ENCODE measurements at places on chromosomes 12 and 14. TPM values are rescaled to one million over a fixed set of nuclear protein-coding genes. Genes with fewer than 3 reads are reported as not detected.

The CD163 gene
- total RNA-seq, result not detected

The TMEM52B gene
- not detected for total RNA-seq

DNA sequence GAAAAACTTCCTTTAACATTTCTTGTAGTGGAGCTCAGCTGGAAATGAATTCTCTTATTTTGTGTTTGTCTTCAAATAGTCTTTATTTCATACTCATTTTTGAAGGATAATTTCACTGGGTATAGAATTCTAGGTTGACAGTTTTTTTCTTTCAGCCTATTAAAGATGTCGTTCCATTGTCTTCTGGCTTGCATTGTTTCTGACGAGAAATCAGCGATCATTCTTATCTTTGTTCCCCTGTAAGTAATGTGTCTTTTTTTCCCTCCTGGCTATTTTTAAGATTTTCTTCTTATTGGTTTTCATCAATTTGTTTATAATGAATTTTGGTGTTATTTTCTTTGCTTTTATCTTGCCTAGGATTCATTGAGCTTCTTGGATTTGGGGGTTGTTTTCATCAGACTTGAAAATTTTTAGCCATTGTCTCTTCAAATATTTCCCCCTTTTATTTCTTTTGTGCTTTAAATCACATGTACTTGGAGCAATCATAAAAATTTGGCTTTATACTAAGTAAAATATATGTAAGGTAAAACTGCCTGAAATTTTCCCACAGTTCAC lies 89.4 kb downstream of the UNC79 start:
- DNase-seq, result no peak

The OR6C2 gene
- not detected for total RNA-seq

The ERO1A gene
- total RNA-seq, result 79.4 TPM

Data from epithelial cell of proximal tubule (primary cell).